ENCODE measurements at places on chromosomes 13 and 19.

DNA sequence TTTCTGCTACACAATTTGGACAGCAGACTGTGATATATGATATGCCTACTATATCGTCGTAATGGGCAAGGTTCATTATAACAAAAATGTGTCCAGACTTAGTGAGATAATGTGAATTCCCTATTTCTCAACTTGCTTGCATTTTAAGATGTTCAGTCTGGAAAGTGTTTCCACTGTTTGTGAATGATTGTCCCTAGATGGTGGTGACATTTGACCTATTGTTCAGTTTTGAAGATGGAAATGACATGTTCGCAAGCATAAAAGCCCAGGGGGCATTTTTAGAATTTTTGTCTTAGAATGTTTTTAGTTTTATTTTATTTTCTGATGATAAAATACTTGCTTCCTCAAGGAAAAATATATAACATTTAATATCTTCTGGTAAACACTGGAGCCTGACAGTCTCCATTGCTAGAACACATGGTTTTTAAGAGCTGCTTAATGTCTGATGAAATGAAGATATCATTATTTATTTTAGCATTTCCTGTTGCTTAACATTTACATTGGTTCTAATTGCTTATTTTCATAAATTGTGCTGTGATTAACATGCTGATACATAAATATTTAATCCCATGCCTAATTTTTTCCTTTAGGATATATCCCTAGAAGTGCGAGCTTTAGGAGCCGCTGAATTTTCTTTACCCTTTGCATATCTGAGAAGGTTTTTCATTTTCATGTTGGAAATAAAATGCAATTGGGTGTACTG is 27.1 kb downstream of the MBNL2 start:
- DNase-seq = no peak

GRCh38 chr19:37513397-37513796 is 6.7 kb downstream of the ZNF793 start:
- DNase-seq = no peak

GRCh38 chr13:36820222-36820621 is 1.2 kb downstream of the RFXAP start:
- no peak for DNase-seq

DNA sequence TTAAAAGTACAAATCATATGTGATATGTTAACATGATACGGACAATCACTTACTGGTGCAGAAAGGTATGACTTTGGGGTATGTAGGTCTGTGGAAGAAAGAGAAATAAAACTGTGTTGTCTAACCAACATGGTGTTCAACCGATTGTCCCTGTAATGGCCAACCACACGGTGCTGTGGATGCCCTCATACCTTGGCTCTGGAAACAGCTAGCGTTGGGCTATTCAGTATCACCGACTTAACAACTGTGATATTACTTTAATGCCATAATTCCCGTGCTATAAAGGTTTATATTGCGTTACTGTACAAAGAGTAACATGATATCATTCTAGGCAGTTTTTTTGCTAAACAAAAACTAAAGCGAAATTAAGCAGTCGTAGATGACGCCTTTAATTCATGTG is 448.3 kb downstream of the EFNB2 start:
- DNase-seq = no peak

GRCh38 chr19:31383553-31383952 is 34.3 kb upstream of the TSHZ3 start:
- no peak for DNase-seq

- DNase-seq = no peak
These were observed 28.5 kb downstream of the MYCBP2 start for GRCh38 chr13:77298426-77298825.

- no peak for DNase-seq
These were observed 21.7 kb downstream of the MAU2 start for GRCh38 chr19:19342086-19343015.

DNA sequence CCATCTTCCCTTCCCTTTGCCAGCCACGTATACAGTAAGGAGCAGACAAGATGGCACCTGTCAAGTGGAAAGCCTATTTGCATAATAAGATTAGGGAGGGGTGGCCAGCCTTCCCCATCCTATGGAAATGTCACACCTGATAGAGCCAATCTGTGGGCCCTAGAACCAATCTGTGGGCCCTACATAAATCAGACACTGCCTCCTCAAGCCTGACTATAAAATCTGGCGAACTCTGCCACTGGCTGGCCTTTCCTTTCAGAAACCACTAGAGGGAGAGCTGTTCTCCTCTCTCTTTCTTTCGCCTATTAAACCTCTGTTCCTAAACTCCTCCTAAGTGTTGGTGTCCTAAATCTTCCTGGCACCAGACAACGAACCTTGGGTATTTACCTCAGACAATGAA is 231.5 kb upstream of the KLHL1 start:
- no peak for DNase-seq

GRCh38 chr13:23722726-23723453 is 152.7 kb downstream of the TNFRSF19 start:
- no peak for DNase-seq

- DNase-seq = no peak
These were observed 8.2 kb downstream of the CAPN12 start for GRCh38 chr19:38736036-38736412.

- no peak for DNase-seq
These were observed 39.0 kb upstream of the WASF3 start for GRCh38 chr13:26518451-26518959.

DNA sequence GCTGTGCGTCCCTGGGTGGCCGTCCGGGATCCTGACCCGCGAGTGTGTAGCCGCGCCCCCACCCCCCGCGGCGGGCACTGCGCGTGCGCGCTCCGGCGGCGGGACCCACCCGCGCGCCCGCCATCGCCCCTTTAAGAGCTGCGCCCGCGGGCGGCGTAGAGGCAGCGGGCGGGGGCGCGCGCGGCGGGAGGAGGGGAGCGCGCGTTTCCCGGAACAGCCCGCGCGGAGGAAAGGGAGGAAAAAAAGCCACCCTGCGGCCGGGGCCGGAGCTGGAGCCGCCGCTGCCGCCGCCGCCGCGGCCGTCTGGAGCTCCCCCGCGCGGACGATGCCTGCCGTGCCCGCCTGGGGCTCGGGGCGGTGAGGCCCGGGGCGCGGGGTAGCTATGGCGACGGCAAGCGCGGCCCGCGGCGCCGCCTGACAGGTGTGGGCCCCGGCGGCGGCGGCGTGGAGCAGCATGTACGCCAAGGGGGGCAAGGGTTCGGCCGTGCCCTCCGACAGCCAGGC is at the start of gene SSBP4:
Gene SSBP4, plus strand, starts transcription at position 204 of the 504 bp plus-strand sequence. Its CDS starts 251 bp downstream, at position 455.
- DNase-seq = peak; percentile 61

GRCh38 chr19:38033658-38034491 is 126.9 kb downstream of the SIPA1L3 start:
- no peak for DNase-seq

GRCh38 chr13:100063333-100063732 is 25.6 kb upstream of the PCCA start:
- DNase-seq = no peak

- DNase-seq = peak; percentile 24
These were observed 5.8 kb upstream of the USE1 start for GRCh38 chr19:17209126-17210036.

DNA sequence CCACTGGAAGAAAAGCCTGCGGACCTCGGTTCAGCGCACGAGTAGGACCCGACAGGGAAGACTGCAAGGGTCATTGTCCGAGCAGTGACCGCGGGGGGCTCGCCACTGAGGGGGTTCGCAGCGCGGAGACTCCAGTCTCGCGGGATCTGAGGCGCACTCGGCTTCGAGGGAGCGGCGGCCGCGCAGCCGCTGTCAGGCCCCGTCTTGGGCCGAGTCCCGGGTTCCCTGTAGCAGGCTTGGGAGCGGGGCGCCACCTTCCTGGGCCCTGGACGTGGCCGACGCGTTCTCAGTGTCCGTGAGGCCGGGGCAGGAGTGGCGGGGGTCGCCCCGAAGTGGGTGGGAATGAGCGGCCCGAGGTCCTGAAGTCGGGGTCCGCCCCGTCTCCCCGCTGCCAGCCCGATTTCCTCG is 474 bp upstream of the FAM174C start:
- DNase-seq = no peak

All from stimulated activated CD4-positive, alpha-beta T cell treated with anti-CD3 and anti-CD28 coated beads, TNF-alpha, amount 100 ng/mL, for 48 hours (primary cell).